ENCODE measurements at places on chromosomes 5 and 9.

DNA sequence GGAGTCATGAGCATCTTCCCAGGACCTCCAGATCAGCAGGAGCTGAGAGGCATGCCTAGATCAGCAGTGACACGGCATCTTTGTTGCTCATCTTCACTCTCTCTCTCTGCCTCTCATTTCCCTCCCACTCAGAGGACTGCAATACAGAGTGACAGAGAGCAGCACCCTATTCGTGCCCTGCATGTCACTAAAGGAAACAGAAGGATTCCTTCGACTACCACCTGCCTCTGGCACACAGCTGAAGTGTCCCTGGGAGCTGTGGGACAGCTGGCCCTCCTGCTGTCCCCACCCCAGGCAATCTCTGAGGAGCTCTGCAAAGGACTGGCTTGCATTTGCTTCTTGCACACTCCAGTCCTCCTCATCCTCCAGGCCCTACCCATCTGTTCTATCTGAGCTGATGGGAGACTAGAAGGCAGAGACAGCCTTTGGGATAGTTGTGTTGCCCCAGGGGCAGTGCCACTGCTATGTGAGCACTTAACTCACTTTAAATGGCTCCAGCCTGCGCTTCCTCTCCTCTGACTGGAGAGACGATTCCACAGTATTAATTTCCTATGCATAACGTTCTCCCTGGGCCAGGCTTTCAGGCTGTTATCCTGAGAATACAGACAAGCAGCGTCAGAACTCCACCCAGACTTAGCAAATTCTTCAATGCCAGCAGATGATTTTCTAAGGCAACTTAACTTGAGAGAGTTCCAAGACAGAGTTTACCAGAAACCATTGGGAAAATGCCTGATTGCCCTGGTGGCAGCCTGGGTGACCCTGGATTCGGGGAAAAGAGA is 167.6 kb upstream of the MAP1B start:
- peaks cover 19% of the 10 kb centered on the region for H3K27me3 ChIP-seq
- no peak overlapping the region for H3K27ac ChIP-seq
- no peak overlapping the region for H3K4me3 ChIP-seq
- no peaks in the 10 kb centered on the region for H3K36me3 ChIP-seq

DNA sequence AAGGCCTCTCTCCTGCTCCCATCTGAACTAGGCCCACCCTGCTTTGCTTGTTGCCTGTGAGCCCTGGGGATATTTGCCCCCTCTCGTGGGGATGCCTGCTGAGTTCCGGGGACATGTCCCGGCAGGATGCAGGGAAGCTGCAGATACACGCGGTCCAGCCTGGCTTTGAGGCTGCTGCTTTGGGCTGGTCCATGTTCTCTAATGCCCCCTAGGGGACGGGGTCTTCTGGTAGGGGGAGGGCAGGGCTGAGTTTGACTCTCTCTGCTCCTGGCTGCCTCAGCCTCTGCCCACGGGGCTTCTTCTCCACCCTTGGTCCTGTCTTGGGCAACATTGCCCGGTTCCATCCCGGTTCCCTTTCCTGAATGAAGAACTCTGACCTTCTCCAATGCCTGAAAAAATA is 84.9 kb upstream of the ASS1 start:
- no peak overlapping the region for H3K27ac ChIP-seq
- no peaks in the 10 kb centered on the region for H3K36me3 ChIP-seq
- peaks cover 60% of the 10 kb centered on the region for H3K27me3 ChIP-seq
- no peak for DNase-seq
- no peak overlapping the region for H3K4me3 ChIP-seq

DNA sequence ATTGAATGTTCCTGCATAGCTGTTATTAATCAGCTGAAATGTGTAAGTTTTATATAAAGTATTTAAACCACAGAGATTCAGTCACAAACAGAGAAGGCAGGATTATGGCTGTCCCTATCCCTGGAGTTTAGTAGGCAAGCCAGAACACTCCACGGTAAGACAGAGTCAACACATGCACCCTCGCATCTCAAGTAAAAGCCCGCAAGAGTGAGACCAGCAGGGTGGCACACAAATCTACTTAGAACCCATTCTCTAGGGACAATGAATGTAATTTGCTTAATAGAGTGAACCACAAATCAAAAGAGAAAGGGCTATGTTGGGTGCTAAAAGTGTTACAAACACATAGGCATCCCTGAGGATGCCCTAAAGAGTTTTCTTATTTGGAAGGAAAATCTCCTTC is 35.1 kb downstream of the LPAR1 start:
- H3K4me1 ChIP-seq, result peaks cover 8% of the 10 kb centered on the region
- no peaks in the 10 kb centered on the region for H3K27me3 ChIP-seq
- H3K4me3 ChIP-seq, result no peak overlapping the region
- DNase-seq, result no peak
- H3K36me3 ChIP-seq, result no peaks in the 10 kb centered on the region

DNA sequence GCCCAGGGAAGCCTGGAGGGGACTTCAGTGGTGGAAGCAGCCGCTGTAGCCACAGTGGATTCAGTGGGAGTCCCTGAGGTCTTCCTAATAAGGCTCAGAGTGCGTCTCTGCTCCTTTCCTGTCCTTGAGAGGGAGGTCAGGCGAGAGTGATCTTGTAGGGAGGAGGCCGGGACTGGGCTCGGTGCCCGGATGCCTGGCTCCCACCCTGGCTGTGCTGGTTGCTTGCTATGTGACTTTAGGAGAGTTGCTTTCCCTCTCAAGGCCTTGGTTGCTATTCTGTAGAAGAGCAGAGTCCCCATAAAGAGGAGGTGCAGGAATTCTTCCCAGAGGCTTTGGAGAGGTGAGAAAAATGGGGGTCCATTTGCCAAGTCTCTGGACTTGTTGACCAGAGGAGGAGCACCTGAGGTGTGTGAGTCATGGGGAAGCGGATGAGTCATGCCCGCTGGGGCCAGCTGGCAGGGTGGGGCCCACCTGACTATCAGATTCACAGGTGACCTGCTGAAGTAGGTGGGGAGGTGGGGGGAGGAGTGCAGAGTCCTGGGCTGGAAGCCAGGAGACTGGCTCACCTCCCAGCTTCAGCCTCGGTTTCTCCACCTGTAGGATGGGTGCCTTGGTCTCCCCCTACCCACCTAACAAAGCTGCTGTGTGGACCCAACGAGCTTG is 13.8 kb downstream of the GSN start:
- DNase-seq, result no peak
- H3K4me3 ChIP-seq, result peak overlapping the region; percentile 46
- H3K4me1 ChIP-seq, result peaks cover 45% of the 10 kb centered on the region
- no peaks in the 10 kb centered on the region for H3K27me3 ChIP-seq
- H3K36me3 ChIP-seq, result peaks cover 26% of the 10 kb centered on the region

- peak overlapping the region; percentile 66 for H3K4me3 ChIP-seq
Observed at GRCh38 chr5:33795496-33795895, 96.3 kb downstream of the ADAMTS12 start.

DNA sequence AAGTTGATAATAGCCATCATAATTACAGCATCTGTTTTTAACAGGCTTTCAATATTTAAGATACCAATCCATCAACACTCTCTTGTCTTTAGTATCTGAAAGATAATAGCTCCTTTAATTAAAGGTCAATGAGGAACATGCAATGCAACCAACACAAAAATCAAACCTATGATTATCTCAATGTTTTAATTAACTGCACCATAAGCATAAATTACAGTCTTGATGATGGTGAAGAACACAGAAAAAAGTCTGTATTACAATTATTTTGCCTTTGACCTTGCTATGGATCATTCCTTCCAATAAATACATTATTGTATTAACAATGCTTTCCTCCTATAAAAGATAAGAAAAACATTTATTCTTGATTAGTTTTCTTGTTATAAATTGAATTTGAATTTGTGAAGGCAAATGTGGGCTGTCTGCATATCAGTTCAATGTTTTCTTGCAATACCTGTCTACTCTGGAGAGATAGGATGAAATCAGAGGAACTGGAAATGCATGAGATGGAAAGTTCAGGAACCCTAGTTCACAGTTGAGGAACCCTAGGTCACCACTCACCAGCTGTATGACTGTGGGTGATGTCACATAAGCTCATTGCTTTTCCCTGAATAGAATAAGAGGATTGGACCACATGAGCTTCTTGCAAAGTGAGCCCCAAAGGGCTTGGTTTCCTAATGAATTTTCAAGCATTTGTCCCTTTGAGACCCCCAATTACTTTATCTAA is 58.5 kb upstream of the ANXA1 start:
- H3K4me3 ChIP-seq, result no peak overlapping the region
- no peak for DNase-seq
- H3K4me1 ChIP-seq, result no peaks in the 10 kb centered on the region
- H3K27ac ChIP-seq, result no peak overlapping the region
- H3K36me3 ChIP-seq, result no peaks in the 10 kb centered on the region
- H3K27me3 ChIP-seq, result no peaks in the 10 kb centered on the region

- H3K27me3 ChIP-seq, result peaks cover 47% of the 10 kb centered on the region
- H3K36me3 ChIP-seq, result no peaks in the 10 kb centered on the region
- DNase-seq, result no peak
- H3K4me3 ChIP-seq, result no peak overlapping the region
Observed at GRCh38 chr5:35306716-35307365, 76.6 kb upstream of the PRLR start.

DNA sequence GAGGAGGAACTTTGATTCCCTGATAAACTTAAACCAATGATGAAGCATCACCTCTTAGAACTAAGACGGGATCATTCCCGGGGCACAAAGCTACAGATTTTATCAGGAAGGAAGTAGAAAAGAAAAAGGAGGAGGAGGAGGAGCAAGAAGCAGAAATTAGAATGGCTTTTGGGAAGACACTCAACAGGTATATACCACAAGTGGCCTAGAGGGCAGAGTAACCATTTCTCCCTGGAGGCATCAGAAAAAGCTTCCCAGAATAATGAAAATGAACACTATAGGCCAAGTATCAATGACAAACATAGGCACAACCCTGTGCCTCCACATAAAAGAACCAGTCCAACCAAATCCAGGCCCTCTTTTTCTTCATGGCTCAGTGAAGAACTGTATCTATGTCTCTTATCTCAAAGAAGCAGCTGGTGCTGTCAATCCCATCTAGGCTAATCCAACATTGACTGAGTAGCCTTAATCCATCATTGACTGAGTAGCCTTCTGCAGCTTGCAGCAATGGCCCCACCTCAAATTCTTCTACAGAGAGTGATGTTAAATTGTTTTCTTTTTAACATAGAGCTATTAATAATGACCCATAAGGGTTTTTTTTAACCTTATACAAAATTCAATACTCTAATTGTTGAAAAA is 178.8 kb upstream of the KIF2A start:
- no peak overlapping the region for H3K4me3 ChIP-seq
- no peaks in the 10 kb centered on the region for H3K4me1 ChIP-seq
- H3K27ac ChIP-seq, result no peak overlapping the region
- no peak for DNase-seq
- H3K27me3 ChIP-seq, result peaks cover 23% of the 10 kb centered on the region

GRCh38 chr5:146474065-146474464 is 26.9 kb downstream of the TCERG1 start:
- no peak for DNase-seq
- H3K27ac ChIP-seq, result no peak overlapping the region
- H3K36me3 ChIP-seq, result peaks cover 8% of the 10 kb centered on the region
- no peaks in the 10 kb centered on the region for H3K4me1 ChIP-seq

DNA sequence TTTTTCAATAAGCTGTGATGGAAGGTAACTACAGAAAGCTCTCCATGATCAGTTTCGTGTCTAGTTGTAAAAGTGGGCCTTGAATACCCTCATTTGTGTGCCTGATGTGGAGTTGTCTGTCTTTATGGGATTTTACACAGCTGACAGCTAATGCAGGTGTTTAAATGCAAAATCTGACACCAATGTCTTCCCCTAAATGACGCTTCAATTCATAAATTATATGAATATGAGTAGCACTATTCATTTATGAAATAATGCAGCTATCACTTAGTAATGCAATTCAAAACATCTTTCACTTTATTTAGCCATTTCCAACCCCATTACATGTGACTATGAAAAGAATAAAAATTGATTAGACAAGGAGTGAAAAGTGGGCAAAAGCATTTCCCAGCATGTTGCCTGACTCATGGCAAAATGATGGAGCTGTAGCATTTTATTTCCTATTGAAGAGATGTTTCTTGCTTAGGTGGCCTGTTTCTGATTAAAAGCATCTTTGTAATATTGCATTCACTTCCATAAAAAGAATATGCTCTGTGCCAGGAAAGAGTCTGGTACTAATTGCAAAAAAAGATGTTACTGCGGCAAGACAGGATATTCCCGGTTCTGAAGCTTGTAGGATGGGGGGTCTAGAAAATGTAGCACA is 116.7 kb upstream of the HAPLN1 start:
- no peak overlapping the region for H3K4me3 ChIP-seq
- DNase-seq, result no peak
- H3K4me1 ChIP-seq, result no peaks in the 10 kb centered on the region
- no peaks in the 10 kb centered on the region for H3K27me3 ChIP-seq
- H3K27ac ChIP-seq, result no peak overlapping the region

DNA sequence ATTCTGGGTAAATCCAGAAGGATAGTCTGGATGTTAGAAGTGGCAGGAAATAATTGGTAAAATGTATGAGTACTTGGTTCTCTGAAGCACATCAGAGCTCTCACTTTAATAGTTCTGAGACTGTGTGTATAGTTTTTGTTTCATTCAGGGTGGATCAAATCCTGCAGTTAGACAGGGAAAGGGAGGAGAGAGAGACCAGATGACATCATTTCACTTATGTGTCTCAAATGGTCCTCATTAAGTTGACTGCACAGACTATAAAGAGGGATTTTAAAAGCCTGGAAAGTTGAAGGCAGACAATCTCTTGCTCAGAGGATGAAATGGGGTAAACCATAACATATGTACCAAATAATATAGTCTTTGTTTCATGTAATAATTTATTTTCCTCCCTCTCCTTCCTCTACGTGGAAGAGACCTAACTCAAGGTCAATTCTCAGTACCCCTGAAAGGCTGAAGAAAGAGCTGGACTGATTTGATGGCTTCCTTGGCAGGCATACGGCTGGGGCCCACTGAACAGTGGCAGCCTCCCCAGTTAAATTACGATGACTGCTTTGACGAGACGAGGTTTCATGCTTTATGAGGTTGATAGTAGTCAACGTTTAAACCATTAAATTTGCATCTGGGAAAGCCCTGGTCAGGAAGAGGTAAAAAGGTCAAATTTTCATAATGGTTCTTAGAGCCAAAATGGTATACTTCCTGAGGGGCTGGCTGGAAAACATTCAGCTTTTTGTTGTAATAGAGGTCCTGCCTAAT is 395.1 kb upstream of the RPS23 start:
- no peaks in the 10 kb centered on the region for H3K36me3 ChIP-seq
- no peaks in the 10 kb centered on the region for H3K27me3 ChIP-seq
- no peak overlapping the region for H3K27ac ChIP-seq
- no peak overlapping the region for H3K4me3 ChIP-seq

DNA sequence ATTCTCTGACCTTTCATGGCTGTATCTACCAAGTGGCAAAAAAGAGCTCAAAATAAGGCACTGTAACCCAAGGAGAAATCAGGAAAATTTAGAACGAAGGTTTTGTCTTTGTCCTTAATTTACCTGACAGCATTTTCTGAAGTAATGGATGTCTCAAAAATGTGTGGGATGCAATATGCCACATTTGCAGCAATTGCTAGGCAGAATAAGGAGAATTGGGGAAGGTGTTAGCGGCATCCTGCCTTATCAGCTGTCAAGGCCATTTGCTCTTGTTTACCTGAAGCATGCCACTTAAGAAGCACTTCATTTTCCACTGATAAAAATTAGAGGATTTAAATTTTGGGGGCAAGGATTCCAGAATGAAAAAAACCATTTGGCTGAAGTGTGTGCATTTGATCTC is 39.0 kb downstream of the PDE8B start:
- H3K27ac ChIP-seq, result no peak overlapping the region
- no peaks in the 10 kb centered on the region for H3K4me1 ChIP-seq
- H3K27me3 ChIP-seq, result peaks cover 43% of the 10 kb centered on the region
- no peak overlapping the region for H3K4me3 ChIP-seq
- H3K36me3 ChIP-seq, result no peaks in the 10 kb centered on the region
- DNase-seq, result no peak

Data from mesenchymal stem cell (in vitro differentiated cells and primary cell).